HepG2 (cell line): ENCODE measurements at places on chromosomes 12 and 14. TPM values are rescaled to one million over a fixed set of nuclear protein-coding genes. Genes with fewer than 3 reads are reported as not detected.

DNA sequence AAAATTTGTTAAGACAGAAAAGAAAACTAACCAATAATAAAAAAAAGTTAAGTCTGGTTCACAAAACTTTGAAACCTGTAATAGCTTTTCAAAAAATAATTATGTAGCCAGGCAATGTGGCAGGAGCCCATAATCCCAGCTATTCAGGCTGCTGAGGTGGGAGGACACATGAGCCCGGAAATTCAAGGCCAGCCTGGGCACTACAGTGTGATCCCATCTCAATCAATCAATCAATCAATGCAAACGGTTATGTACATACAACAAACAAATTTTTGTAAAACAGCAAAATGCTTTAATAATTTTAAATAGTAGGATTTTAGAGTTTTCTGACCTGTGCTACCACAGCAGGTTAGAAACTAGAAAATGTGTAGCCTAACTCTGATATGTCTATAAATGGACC lies 152.4 kb downstream of the MED13L start:
- H3K36me3 ChIP-seq, result no peaks in the 10 kb centered on the region
- no peak for DNase-seq
- no peaks in the 10 kb centered on the region for H3K27me3 ChIP-seq
- no peak overlapping the region for H3K4me3 ChIP-seq
- H3K4me1 ChIP-seq, result peaks cover 47% of the 10 kb centered on the region
- H3K27ac ChIP-seq, result no peak overlapping the region

DNA sequence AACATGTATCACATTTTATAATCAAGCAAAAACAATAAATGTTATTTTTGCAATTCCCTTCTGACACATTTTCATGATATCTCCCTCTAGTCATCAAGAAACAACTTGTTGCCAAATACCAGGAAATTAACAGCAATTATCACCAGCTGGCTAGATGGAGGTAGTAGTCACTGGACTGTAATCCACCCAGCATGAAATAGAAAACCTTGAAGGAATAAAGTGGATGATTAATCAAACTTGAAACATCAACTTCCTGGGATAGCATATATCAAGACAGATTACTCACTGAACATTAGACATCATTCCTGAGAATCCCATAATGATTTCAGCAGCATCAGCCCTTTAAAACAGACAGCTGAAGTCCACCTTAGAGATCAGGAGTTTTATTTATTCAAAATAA lies 259.0 kb downstream of the CCDC59 start:
- H3K4me3 ChIP-seq, result no peak overlapping the region
- H3K4me1 ChIP-seq, result no peaks in the 10 kb centered on the region
- DNase-seq, result no peak
- no peaks in the 10 kb centered on the region for H3K36me3 ChIP-seq
- H3K27me3 ChIP-seq, result no peaks in the 10 kb centered on the region
- no peak overlapping the region for H3K27ac ChIP-seq

Gene SPTB
- 0.02 TPM in 1 of 2 replicates, not detected in the other for total RNA-seq

DNA sequence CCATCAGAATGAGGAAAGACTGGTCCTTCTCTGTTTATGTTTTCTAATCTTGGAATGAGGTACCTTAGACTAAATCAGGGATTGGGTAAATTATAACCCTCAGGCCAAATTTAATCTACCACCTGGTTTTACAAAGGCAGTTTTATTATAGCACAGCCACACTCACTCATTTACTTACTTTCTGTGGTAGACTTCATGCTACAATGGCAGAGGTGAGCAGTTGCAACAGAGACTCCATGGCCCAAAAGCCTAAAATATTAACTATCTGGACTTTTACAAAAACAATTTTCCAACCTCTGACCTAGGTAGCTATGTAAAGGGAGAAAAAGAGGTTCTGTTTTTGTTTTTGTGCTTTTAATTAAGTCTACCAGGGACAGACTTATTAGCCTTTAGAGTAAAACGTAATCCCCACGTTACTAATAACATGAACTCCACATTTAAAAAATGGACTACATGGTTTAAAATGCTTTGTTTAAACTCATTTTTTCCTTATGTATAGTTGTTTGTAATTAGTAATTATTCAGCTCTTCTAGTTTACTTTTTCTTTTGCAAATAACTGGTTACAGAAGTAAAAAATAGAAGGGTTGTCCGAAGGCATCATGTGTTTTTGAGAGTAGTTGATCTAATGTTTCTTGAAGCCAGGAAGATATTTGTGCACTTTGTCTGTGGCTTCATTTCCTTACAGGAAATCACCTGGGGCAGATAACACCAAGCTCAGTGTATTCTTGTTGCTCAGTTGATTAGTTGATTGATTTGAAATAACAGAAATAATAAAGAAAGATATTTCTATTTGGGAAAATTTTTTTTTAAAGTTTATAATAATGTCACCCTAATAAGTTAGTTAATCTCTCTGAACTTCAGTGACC lies 57.6 kb upstream of the ATP2B1 start:
- H3K4me3 ChIP-seq, result no peak overlapping the region
- no peaks in the 10 kb centered on the region for H3K4me1 ChIP-seq
- DNase-seq, result no peak
- no peaks in the 10 kb centered on the region for H3K27me3 ChIP-seq
- no peak overlapping the region for H3K27ac ChIP-seq
- H3K36me3 ChIP-seq, result no peaks in the 10 kb centered on the region

GRCh38 chr12:3805077-3805476 lies 52.2 kb upstream of the CRACR2A start:
- H3K4me1 ChIP-seq, result 0 out of 2 replicates have a peak, but pooled peaks cover 5% of the 10 kb centered on the region
- DNase-seq, result no peak
- no peak overlapping the region for H3K27ac ChIP-seq
- H3K27me3 ChIP-seq, result no peaks in the 10 kb centered on the region
- H3K4me3 ChIP-seq, result no peak overlapping the region
